ENCODE measurements at places on chromosomes 1 and 21.

DNA sequence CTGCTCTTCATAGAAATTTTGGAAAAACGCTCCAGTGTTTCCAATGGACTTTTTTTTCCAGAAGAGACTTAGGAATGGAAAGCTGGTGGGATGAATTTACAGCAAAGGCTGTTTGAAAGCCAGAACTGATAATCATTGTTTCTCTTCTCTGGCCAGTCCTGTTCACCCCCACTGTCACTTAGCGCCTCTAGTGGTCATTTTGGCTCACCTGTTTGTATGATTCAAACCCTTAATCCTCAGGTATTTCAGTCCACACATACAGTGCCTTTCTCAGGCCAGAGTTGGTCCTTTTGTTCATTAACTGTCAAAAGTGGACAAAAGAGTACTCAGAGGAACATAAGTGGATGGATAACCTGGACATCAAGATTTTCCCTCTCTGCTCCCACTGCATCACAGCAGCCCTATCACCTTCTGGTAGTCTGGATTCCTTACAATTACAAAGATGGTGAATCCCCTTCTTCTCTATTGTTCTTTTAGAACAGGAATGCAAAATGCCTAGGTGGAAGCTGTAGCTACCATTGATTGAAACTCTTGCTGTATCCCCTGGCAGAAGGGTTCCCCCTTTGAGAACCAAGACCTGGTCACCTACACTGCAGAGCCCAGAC is 177.6 kb upstream of the OLFM3 start:
- no peak for DNase-seq

GRCh38 chr21:31654340-31654739 is 5.2 kb upstream of the SOD1 start:
- no peak for DNase-seq

DNA sequence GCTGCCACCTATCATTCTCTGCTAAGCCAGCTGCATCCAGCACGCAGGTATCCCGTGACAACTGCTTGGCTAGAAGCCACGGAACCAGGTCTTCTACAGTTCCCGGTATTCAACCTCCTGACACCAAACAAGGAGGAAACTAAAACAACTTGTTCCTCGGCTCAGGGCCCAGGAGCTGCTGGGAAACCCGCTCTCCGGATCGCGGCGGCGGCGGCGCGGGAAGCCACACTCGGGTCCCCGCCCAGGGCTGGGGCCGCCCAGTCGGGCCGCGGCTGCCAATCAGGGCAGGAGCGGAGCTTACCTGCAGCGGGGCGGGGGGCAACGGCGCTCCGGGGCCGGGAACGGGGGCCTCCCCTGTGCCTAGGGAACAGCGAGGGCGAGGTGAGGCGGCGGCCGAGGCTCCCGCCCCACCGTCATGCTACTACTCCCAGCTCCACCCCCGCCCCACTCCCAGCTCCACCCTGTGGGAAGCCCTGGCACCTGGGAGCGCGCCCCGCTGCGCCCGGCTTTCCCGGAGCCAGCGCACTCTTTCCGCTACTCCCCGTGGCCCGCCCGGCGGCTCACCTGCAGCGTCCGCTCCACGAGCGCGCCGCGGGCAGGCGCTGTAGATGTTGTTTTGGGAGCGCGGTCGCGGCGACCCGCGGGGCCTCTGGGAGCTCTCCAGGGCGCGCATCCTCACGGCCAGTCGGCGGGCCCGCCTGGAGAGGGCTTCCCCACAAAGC is 12.1 kb downstream of the IL24 start:
- DNase-seq: no peak

DNA sequence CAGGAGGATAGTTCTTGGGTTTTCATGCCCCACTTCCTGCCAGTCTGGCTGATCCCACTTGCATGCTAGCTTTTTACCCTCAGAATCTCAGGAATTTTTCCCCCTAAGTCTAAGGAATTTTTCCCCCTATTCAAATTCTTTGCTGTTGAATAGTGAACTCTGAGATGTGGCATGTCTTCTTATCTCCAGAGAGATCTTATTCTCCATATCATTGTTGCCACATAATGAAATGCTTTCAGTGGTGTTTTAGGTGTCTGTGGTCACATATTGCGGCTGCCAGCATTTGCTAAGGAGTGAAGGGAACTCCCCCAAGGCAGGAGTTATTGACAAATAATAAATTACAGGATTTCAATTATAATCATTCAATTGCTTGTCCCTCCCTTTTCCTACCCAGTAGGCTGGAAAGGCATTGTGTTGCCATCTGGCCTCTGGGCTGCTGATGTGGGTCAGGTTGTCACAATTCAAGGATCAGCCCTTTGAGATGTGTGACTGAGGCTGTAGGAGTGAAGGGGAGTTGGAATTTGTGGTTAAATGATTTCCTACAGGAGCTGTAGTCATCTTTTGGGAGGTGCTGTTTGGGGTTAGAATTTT is 3.9 kb upstream of the FLG start:
- DNase-seq: no peak

DNA sequence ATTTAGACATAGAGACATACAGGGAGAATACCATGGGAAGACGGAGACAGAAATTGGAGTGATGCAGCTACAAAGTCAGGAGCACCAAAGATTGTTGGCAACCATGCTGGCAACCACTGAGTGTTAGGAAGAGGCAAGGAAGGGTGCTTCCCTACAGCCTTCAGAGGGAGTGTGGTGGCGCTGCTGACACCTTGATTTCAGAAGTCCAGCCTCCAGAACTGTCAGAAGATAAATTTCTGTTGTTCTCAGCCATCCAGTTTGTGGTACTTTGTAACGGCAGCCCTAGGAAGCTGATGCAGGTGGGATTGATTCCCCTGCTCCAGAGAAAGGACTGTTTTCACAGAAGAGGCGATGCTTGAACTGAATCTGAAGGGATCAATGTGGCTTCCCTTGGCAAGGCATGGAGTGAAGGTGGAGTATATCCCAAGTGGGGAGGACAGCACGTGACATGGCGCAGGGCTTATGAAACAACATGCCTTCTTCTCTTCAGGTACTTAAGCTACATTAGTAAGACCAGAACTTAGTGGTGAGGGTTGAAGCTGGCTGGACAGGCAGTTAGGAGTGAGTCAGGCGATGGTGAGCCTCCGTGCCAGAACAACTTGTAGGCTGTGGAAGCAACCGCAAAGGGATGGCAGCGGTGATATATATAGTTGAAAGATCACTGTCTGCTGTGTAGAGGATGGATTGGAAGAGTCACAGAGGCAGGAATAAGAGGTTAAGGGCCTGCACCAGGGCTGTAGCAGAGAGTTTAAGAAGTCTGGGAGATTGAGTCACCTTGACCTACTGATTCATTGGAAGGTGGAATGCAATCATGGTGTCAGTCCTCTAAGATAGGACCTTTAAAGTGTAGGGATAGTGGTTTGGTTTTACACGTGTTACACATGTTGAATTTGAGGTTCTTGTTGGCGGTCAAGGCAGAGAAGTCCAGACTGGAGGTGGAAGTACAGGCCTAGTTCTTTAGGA is 2.1 kb downstream of the LEPR start:
- DNase-seq: no peak

- no peak for DNase-seq
These were observed 33.2 kb upstream of the FAM163A start for GRCh38 chr1:179709841-179710329.

DNA sequence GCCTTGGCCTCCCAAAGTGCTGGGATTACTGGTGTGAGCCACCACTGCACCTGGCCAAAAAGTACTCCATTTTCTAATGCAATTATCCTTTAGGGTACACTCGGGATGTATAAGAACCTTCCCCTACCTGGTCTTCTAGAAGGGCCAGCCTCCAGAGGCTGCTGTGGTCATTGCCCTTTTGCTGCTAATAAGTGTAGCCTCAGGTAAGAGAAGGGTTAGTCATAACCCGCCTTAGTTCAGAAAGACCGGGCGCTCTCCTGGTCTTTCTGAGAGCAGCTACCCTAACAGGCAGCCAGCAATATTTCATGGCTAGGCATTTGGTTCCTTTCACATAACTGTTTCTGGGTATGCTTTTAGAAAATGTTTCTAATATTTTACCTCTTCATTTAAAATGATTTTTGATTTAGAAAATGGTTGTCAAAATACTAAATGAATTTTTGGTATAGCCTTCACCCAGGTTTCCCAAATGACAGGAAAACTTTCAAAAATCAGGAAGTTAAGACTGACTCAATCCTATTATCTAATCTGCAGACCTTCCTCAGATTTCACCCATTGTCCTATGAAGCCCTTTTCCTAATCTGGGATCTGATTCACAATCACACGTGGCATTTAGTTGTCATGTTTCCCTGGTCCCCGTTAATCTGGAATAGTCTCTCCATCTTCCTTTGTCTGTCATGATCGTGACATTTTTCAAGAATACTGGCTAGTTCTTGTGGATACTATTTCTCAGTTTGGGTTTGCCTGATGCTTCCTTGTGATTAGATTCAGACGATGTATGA is 479.0 kb downstream of the SIPA1L2 start:
- no peak for DNase-seq

GRCh38 chr1:203663294-203663693 is 36.7 kb downstream of the ATP2B4 start:
- no peak for DNase-seq

DNA sequence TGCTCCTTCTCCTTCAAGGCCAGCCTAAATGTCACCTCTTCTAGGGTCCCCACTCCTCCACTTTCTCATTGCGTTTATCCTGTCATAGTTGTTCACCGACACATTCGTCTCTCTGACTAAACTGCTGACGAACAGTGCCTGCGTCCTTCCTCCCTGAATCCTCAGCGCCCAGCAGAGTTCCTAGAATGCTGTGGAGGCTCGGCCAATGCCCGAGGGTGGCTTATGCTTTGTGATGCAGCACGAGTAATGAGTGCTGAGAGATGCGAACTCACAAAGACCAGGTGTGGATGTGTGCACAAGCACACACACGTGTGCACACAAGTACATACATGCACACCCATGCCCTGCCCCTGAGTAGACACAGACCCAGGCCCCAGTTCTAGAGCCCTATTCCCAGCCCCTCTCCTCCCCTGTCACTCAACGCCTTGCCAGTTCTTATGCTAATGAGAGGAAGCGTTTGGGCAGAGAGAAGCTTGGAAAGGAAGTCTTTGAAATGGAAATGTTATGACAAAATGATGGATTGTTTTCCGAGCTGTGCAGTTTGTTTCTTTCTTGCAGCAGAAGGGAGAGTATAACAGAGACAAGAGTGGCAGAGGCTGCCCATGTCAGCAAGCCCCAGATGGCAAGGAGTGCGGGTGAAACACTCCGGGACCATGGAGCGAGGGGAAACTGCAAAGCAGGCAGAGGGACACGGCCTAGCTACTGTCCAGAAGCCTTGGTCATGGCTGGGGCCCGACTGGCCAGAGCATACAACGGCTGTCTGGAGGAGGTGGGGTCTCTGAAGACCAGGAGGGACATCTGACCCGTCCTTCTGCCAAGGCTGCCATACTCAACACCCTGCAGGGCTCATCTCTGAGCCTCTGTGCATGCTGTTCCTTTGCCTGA is 24.2 kb downstream of the KCNA10 start:
- no peak for DNase-seq

- DNase-seq: no peak
These were observed 108.8 kb downstream of the KIAA0319L start for GRCh38 chr1:35448344-35448801.

GRCh38 chr1:67464746-67465145 is 34.5 kb upstream of the SERBP1 start:
- DNase-seq: no peak

- DNase-seq: no peak
These were observed 93.2 kb downstream of the CTH start for GRCh38 chr1:70504176-70504820.

- DNase-seq: peak; percentile 19
These were observed 34.5 kb downstream of the PROX1 start for GRCh38 chr1:214022229-214022791.

DNA sequence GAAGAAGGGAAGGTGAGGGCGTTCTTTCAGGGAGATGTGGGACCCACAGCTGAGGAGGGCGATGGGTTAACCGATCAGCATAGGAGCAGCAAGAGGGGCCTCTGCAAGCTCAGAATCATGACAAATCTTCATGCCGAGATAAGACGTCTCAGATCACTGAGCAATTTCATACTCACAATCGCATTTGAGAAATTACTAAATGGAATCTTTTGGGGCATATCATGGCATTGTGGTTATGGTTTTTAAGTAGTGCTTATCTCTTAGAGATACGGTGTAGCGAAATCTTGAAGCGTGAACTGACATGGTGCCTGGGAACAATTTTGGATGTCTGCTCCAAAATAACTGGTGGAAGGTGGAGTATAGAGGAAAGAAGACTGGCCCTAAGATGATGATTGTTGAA is 6.2 kb downstream of the TNNT2 start:
- no peak for DNase-seq

- no peak for DNase-seq
These were observed 208.5 kb upstream of the PROX1 start for GRCh38 chr1:213779228-213779627.

- DNase-seq: no peak
These were observed 87.9 kb upstream of the PAPPA2 start for GRCh38 chr1:176374967-176375569.

GRCh38 chr1:75722966-75723365 is 1.5 kb upstream of the ACADM start:
- DNase-seq: no peak

DNA sequence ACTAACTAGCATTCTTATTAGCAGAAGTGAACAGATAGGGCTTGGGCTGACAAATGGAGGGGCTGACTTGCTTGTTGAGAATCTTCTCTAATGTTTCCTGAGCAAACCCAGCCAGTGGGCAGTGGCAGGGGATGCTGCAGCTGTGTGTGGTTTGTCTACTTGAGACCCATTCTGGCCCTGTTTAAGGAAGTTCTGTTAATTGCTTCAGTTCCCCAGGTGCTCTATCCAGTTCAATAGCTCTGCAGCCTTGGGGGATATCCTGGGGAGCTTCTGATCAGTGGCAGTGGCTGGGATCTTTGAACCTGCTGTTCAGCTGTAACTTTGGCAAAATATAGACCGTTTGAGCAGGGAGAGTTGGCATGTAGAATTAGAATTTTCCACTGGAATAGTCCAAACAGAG is 137.4 kb downstream of the ZNF326 start:
- no peak for DNase-seq

- DNase-seq: no peak
These were observed 89.8 kb downstream of the ADSS2 start for GRCh38 chr1:244361764-244362473.

- no peak for DNase-seq
These were observed 194.8 kb downstream of the EIF4G3 start for GRCh38 chr1:20981915-20982314.

DNA sequence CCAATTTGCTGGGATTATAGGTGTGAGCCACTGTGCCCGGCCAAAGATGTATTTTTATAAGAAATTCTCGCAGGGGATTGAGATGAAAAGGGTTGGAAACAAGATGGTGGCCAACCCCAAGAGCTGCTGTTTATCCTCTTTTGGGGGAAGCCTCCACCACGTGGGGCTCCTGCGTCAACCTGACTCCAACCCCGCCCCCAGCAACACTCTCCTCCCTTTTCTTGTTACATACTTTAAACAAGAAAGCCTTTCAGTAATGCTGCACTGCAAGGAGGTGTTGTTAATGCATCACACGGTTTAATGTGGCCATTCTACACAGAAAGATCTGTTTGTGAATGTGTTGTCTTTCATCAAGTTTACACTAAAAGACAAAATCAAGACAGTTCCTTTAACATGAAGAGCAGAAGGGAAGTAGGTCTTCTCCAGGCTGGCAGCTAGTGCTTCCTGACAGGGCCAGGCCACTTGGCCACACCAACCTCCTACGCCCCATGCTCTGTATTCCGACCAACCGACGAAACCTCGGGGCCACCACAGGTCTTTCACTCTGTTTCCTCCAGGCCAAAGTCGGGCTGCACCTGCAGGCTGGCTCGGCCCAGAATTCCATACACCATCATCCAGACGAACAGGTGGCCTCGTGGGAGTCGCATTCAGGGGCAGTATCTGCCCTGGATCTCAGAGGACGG is 25.9 kb downstream of the C2CD2 start:
- DNase-seq: no peak
